Activated CD8-positive, alpha-beta memory T cell treated with anti-CD3 and anti-CD28 coated beads, Interleukin-2, amount 10 ng/mL, durations not matched to agents 7 days and 5 days (primary cell): ENCODE measurements at places on chromosomes 1 and 21. TPM values are rescaled to one million over a fixed set of nuclear protein-coding genes. Genes with fewer than 3 reads are reported as not detected.

DNA sequence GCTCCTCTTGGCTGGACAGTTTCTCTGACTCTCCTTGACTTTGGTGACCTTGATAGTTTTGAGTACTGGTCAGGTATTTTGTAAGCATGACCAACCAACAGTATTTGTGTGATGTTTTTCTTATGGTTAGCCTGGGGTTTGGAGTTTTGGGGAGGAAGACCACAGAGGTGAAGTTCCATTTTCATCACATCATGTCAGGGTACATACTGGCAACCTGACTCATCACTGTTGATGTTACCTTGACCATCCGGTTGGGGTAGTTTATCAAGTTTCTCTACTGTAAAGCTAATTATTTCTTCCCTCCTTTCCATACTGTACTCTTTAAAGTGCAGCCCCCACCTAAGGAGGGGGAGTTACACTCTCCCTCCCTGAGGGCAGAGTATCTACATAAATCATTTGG, 13.4 kb downstream of the OSCP1 start:
- H3K4me3 ChIP-seq: no peak overlapping the region
- peaks cover 3% of the 10 kb centered on the region for H3K27me3 ChIP-seq
- DNase-seq: no peak
- no peak overlapping the region for H3K27ac ChIP-seq

GRCh38 chr1:86345042-86345441, 51.1 kb downstream of the ODF2L start:
- no peaks in the 10 kb centered on the region for H3K4me1 ChIP-seq
- no peaks in the 10 kb centered on the region for H3K36me3 ChIP-seq
- H3K27me3 ChIP-seq: no peaks in the 10 kb centered on the region
- no peak for DNase-seq
- H3K4me3 ChIP-seq: no peak overlapping the region
- no peak overlapping the region for H3K27ac ChIP-seq

IFI44L gene
- total RNA-seq: 443 TPM

CR1L gene
- total RNA-seq: not detected

GRCh38 chr21:37700641-37701202, 215.5 kb downstream of the KCNJ6 start:
- H3K4me1 ChIP-seq: no peaks in the 10 kb centered on the region
- peaks cover 12% of the 10 kb centered on the region for H3K27me3 ChIP-seq
- H3K27ac ChIP-seq: no peak overlapping the region
- H3K4me3 ChIP-seq: no peak overlapping the region
- no peaks in the 10 kb centered on the region for H3K36me3 ChIP-seq
- DNase-seq: no peak

- no peaks in the 10 kb centered on the region for H3K36me3 ChIP-seq
- DNase-seq: no peak
- H3K27me3 ChIP-seq: peaks cover 30% of the 10 kb centered on the region
- H3K4me1 ChIP-seq: peaks cover 5% of the 10 kb centered on the region
These were observed 735 bp upstream of the BRINP3 start for GRCh38 chr1:190478149-190479049.

DNA sequence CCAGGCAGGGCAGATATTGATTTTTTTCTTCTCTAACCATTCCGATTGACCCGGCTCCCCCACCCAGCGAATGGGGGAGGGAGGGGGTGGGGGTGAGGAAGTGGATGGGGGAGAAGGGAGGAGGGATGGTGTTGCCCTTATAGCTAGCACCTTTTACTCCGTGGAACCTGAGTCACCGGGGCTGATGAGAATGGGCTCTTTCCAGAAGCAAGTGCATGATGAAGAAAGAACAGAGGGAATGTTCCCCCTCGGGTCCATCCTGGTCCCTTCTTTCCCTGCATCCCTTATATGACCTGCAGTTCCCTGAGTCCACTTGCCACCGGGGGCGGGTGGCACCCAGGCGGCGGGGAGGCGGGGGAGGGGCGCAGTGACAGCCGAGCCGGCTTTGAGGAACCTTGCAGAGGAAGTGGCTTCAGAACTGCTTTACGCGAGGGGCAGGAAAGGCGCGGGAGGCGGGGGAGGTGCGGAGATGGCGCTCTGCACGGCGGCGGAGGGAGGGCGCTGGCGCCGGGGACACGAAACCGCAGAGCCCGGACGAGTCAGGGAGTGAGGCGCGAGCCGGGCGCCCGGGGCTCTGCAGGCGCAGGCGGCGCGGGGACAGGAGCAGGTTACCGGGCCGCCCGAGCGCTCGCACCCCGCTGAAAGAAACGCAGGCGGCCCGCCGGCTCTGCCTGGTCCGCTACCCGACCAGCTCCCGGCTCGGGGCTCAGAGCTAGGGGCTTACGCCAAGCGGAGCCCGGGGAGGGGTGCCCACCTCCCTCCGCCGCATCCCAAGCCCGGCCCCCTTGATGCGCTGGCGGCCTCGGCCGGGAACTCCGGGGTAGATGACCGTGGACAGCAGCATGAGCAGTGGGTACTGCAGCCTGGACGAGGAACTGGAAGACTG, 49.7 kb downstream of the RASSF5 start:
- H3K36me3 ChIP-seq: peaks cover 45% of the 10 kb centered on the region
- H3K27ac ChIP-seq: peak overlapping the region; percentile 96
- peaks cover 69% of the 10 kb centered on the region for H3K4me1 ChIP-seq

GRCh38 chr1:218397752-218398339, 52.7 kb downstream of the TGFB2 start:
- H3K4me1 ChIP-seq: no peaks in the 10 kb centered on the region
- no peak for DNase-seq
- no peak overlapping the region for H3K4me3 ChIP-seq
- H3K27me3 ChIP-seq: no peaks in the 10 kb centered on the region

KIF21B gene
- 102 TPM for total RNA-seq

DNA sequence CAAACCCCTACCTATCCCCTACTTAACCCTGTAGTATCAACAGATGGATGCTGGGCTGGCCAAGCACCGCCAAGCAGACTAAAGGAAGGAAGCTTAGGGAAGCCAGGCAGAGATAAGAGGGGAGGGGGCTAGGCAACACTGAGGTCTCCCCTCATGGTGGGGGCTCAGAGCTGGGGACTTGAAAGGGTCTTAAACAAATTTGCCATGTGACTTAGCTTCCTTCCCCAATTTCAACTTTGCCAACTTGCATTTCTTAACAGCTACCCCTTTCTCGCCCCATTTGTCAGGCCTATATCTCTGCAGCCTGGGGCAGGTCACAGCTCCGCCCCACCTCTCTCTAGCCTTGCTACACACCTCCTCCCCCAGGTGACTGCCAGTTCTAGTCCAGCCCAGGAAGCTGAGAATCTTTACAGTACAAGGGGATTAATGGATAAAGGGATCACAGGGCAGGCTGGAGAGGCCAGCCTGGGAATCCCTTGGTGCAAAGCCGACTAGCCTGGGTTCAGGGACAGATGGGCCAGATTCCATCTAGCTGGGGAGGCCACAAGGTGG, 3.4 kb downstream of the KIF21B start:
- peak; percentile 79 for DNase-seq
- H3K27me3 ChIP-seq: no peaks in the 10 kb centered on the region
- peaks cover 73% of the 10 kb centered on the region for H3K4me1 ChIP-seq
- peaks cover 37% of the 10 kb centered on the region for H3K36me3 ChIP-seq
- peak overlapping the region; percentile 99 for H3K27ac ChIP-seq
- peak overlapping the region; percentile 91 for H3K4me3 ChIP-seq

DNA sequence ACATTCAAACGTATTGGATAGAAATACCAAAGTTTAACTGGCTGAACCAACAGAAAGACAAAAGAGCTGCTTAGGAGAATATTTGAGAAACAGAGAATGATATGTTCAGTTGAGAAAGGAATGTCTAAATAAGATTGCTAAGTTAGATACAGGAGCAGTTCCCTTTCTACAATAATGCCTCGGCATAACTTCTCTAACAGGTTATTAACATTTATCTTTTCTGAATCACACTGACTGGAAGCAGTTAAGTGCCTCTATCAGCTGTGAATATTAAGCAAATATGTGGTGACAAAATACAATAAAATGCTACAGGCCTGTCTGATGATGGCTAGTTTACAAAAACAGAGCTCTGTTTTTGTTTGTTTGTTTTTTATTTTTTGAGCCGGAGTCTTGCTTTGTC, 121.9 kb downstream of the KCNK1 start:
- DNase-seq: no peak
- H3K36me3 ChIP-seq: no peaks in the 10 kb centered on the region
- no peak overlapping the region for H3K27ac ChIP-seq
- no peak overlapping the region for H3K4me3 ChIP-seq
- peaks cover 4% of the 10 kb centered on the region for H3K27me3 ChIP-seq
- H3K4me1 ChIP-seq: no peaks in the 10 kb centered on the region

- DNase-seq: no peak
- no peaks in the 10 kb centered on the region for H3K27me3 ChIP-seq
- H3K36me3 ChIP-seq: peaks cover 78% of the 10 kb centered on the region
- H3K27ac ChIP-seq: no peak overlapping the region
- H3K4me1 ChIP-seq: peaks cover 30% of the 10 kb centered on the region
- H3K4me3 ChIP-seq: no peak overlapping the region
These were observed 7.6 kb downstream of the PABPC4 start for GRCh38 chr1:39569034-39569433.
